ENCODE measurements at places on chromosomes 16 and 17.

GRCh38 chr17:71251951-71252350, 868.9 kb upstream of the SOX9 start:
- no peak for DNase-seq

DNA sequence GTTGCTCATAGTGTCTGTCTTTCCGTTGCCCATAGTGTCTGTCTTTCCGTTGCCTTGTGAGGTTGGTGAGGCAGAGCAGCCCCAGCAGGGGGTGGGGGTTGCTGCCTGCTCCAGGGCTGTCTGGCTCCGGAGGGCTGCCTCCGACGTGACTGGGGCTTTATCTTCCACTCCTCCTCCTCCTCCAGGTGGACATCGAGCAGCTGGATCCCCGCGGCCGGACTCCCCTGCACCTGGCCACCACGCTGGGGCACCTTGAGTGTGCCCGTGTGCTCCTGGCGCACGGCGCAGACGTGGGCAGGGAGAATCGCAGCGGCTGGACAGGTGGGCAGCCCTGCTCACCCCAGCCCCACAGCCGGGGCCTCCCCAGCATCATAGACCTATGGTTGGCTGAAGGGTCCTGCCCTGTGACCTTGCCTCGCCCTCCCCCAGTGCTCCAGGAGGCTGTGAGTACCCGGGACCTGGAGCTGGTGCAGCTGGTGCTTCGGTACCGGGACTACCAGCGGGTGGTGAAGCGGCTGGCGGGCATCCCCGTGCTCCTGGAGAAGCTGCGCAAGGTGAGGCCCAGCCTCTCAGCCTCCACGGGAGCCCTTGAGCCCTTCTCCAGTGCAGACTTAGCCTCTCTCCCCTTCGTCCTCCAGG, 14.7 kb downstream of the ANKRD13B start:
- DNase-seq = no peak

DNA sequence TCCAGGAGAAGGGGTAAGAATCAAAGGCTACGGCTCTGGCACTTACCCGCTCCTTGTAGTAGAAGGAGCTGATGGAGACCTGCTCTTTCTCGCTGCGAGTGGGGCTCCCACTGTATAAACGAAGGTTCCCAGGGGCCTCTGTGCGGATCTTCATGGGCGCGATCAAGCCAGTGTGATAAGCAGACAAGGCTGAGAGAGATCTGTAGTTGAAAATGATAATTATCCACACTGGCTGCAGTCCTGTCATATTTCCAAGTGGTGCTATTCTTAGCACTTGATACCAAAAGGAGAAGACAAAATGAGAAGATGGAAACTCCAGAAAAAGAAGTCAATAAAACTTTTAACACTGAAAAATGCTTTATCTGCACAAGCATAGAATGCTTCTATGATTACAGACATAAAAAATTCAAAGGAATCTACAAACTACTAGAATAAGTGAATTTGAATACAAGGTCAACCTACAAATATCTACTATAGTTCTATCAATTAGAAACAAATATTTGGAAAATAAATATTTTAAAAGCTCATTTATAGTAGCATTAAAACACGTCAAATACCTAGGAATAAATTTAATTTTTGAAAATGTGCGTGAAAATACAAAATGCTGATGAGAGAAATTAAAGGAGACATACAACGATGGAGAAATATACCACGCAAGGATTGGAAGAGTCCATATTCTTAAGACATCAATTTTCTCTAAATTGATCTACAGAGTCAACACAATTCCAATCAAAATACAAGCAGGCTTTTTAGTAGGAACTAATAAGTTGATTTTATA, 80.8 kb downstream of the WDR59 start:
- DNase-seq = no peak

DNA sequence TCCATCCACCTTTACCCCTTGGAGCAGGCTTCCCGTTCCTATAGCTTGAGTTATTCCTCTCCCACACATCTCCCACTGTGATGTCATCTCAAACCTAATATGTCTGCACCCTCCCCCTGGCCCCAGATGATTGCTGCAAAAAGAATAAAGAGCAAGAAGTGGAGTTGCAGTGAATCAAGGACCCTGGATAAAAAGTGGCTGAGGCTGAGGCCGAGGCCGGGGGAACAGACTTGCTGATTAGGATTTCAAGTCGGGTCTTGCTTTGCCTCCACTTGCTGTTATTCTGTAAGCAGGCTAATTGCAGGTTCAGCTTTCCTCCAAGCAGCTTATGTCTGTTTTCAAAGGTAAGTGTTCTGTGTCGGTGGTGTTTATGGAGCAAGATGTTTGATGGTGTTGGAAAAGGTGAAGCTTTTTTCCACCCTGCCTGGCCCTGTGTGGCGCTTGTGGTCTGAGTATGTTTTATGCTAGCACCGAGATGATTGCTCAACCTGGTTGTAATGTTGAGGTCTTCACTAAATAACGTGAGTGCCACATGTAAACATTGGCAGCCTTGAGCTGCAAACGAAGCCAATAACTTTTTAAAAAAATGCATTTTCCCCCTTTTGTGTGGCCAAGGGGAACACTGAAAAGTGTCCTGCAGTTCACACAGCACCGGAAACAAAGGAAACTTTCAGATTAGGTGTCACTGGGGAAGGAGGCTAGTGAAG, 15.4 kb downstream of the HS3ST3B1 start:
- DNase-seq = no peak

GRCh38 chr16:239948-240277, 5.3 kb downstream of the FAM234A start:
- no peak for DNase-seq

DNA sequence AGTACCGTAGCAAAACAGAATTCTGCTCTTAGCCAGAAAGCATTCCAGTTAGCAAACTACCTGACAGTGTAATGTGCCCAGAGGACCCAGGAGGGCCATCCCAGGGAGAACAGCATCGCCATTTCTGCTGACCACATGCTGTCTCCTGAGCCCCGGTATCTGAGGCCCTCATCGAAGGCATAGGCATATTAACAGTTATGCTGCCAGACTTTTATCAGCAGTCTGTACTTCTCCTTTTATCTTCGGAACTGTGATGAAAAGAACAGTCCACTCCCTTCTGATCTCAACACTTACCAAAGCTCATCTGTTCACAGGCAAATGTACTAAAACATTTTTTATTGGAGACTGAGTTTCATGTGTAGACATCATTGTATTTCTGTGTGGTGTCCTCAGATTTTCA, 236.4 kb downstream of the PRKCA start:
- DNase-seq = no peak

DNA sequence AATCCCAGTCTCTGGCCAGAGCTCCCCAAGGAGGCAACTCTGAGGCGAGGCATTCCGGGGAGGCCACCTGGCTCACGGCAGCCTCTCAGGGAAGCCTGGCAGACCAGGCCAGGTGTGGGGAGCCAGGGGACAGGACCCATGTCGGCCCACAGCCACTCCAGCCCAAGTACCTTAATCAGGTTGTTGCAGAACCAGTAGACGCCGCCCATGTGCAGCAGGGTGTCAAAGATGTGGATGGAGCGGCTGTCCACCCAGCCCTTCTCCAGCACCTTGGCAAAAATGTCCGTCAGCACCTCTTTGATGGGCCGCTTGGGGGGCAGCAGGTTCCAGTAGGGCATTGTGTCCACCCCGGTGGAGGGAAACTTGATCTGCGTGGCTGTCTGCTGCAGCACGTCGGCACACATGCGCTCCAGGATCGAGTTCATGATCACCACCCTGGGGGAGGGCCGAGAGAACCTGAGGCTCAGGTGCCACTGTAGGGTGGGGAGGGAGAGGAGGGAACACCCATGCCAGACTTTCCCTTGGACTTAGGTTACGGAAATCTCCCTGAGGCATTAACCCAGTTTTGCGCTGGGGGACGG, 7.8 kb downstream of the CSF3 start:
- DNase-seq = no peak

DNA sequence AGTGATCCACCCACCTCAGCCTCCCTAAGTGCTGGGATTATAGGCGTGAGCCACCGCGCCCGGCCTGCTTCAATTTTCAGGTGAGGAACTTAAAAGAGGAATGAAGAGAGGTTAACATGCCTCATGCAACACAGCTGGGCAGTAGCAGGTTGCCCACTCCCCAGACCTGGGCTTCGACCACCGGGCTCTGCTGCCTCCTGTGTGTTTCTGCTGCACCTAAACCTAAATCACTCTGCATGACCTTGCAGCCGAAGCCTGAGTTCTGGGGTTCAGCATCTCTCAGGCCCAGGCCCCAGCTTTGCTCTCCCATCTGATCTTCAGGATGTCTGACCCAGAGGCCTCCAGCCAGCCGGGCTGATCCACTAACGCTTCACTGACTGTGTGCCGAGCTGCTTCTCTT, 112.6 kb downstream of the OR1D5 start:
- DNase-seq = no peak

GRCh38 chr16:83031524-83031923, 404.8 kb downstream of the CDH13 start:
- DNase-seq = no peak

DNA sequence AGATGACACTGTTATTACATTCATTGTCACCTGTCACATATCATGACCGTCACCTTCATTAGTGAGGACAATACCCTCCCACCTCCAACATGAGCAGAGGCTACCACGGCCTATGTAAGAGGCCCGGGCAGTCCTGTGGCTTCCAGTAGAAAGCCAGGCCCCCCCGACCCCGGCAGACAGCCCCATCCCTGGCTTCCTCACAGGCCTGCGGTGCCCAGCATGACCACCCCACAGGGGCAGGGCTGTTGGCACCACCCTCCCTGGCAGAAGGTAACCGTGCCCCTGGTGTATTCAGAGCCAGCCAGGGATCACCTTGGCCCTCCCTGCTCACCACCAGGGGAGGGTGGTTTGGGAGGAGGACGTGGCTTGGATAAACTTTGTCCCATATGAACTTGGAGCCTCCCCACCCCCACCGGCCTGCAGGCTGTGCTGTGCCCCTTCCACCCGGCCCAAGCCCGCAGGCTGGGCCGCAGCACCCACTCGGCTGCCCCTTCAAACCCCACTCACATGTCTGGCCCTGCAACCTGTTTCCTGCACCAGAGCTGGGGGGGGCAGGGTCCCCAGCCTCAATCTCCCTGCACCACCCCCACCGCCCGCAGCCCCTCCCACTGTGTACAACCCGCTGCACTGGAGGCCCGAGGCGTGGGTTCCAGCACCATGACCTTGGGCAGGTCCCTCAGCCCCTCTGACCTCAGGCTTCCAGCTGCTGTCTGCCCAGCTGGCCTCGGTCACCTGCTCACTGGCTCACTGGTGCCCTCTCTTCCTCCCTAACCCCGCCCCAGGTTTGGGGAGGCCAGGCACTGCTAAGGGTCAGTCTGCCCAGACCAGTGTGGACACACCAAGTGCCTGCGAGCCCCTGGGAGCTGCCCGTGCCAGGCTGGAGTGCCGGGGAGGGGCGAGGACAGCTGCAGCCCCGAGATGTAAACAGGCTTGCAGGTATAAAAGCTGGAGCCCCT, 12.4 kb upstream of the AATK start:
- no peak for DNase-seq

DNA sequence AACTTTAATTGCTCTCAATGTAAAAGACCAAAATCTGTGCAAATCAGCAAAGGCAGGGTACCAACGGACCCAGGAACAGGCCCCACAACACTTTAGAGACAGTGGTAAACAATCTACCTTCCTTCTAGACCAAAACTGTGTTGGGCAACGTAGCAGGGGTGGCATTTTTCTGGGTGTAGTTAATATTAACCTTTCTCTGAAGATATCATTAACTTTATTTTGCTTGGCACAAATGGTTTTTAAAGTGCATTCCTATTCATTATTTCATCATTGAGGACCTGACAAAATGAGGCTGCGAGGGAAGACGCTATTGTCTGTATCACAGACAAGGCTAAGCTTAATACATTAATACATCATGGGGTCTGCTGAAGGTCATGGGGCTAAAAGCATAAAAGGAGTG, 37.9 kb upstream of the TRAP1 start:
- DNase-seq = no peak

DNA sequence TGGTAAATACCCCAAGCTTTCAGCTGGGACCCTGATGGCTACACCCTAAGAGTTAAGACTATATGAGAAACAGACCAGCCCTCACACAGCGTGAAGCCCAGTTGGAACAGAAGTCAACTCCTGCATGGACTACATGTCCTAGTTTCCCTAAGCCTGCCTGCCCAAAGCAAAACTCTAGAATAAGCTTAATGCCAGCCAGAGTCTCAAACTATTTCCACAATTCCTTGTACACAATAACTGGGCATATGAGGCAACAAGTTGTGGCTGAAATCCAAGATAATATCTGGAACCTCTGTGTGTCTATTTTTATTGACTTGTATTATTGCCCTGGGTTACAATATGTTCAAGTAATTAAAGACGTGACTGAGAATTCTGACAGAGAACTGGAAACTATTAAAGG, 19.4 kb downstream of the MYH10 start:
- DNase-seq = no peak

DNA sequence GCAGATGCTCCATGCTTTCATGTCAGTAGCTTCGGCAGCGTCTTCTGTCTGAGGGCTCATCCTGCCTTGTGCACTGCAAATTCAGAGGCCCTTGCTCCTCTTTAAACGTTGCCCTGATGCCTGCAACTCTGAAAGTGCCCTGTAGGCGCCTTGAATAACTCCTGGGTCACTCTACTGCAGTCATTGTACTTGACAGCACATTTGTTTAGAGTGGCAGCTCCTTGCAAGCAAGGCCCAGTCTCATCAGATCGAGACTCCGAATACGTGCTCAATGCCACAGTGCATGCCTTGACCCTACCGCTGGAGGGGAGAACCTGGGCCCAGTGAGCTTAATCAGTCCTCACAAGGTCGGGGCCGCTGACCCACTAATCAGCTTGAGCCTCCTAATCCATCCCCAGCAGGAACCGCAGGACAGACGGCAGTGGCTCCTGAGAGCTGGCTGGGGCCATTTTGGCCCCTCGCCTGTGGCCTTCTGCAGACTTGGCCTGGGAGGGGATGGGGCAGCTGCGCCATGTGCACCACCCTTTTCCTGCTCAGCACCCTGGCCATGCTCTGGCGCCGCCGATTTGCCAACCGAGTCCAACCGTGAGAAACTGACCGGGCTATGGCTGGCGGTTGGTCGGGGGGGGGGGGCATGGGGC, at the start of gene PRCD:
TSS of gene PRCD (plus strand) at position 414 of the 641 bp plus-strand sequence. CDS start at position 512, 98 bp downstream.
- DNase-seq = no peak

DNA sequence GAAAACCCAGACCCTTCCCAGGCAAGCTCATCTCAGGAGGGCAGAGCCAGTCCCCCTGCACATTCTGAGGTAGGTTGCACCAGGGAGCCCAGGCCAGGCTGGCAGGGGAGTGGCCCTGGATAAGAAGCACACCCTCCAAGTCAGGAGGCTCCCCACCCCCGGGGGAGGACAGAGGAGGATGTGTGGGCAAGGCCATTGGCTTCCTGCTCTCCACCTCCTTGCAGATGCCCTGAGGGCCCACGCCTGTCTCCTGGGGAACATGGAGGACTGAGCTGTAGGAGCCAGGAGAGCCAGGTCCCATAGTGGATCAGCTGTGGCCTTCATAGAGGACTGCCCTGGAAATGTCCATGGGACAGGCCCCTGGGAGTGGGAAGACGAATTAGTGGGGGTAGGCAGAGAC, 126.7 kb downstream of the IRF8 start:
- no peak for DNase-seq

- no peak for DNase-seq
Observed at GRCh38 chr16:5549802-5550201, 452.2 kb upstream of the EEF2KMT start.

- no peak for DNase-seq
Observed at GRCh38 chr17:14149751-14150150, 80.4 kb downstream of the COX10 start.

GRCh38 chr17:20211246-20211645, 202.1 kb downstream of the SPECC1 start:
- no peak for DNase-seq

GRCh38 chr17:27082775-27083154, 211.1 kb upstream of the WSB1 start:
- no peak for DNase-seq

- DNase-seq = peak; percentile 65
Observed at GRCh38 chr17:79991140-79991923, 44.3 kb downstream of the TBC1D16 start.

GRCh38 chr16:24677388-24677787, 52.1 kb upstream of the TNRC6A start:
- no peak for DNase-seq
